Muscle of arm (tissue), 14 donors: ENCODE measurements at places on chromosomes 5 and 9. TPM values are rescaled to one million over a fixed set of nuclear protein-coding genes. Genes with fewer than 3 reads are reported as not detected.

Gene CCDC187
- not detected for polyA plus RNA-seq

Gene SCGB3A2
- not detected for polyA plus RNA-seq

Gene FGF18
- 11.0 TPM for polyA plus RNA-seq

Gene CLINT1
- polyA plus RNA-seq: 68.0 TPM
